ENCODE measurements at places on chromosomes 3 and 15. TPM values are rescaled to one million over a fixed set of nuclear protein-coding genes. Genes with fewer than 3 reads are reported as not detected.

- peak overlapping the region; percentile 89 for H3K4me3 ChIP-seq
- peaks cover 6% of the 10 kb centered on the region for H3K27me3 ChIP-seq
- H3K4me1 ChIP-seq = peaks cover 58% of the 10 kb centered on the region
- peak overlapping the region; percentile 76 for H3K27ac ChIP-seq
Measured at GRCh38 chr15:39784125-39784524, 1.5 kb upstream of the FSIP1 start.

- no peak overlapping the region for H3K4me3 ChIP-seq
- no peak for DNase-seq
- 0 out of 2 replicates have a peak, but pooled peaks cover 5% of the 10 kb centered on the region for H3K36me3 ChIP-seq
- H3K27ac ChIP-seq = peak overlapping the region; percentile 60
- H3K27me3 ChIP-seq = peaks cover 4% of the 10 kb centered on the region
Measured at GRCh38 chr3:129311054-129311902, 32.6 kb downstream of the HMCES start.

DNA sequence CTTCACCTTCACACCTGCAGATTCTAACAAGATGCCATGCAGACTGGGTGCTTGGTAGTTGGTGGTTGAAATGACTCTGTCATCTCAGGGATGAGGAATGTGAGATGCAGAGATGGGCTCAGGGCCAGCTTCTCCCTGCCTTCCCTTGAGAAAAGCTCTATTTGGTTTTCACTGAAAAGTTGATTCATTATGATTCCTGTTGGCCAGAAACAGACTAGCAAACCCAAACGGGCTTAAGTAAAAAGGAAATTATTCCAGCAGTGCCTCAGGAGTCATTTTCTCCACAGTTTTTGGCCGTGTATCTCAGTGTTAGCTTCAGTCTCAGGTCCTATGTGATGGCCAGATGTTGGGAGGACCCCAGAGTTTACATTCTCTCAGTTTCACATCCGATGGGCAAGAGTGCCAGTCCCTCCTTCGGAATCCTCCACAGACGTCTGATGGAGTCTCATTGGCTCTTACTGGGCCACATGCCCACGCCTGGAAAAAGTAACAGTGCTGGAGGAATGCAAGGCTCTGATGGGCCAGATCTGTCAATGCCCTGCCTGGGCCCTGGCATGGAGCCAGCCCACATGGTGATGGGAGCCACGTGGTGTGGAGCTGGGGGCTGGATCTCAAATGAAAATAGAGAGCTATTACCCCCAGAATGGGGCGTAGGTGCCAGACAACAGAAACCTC is 22.3 kb upstream of the SACM1L start:
- H3K36me3 ChIP-seq = peaks cover 25% of the 10 kb centered on the region
- peak; percentile 66 for DNase-seq
- H3K4me1 ChIP-seq = peaks cover 61% of the 10 kb centered on the region
- peak overlapping the region; percentile 92 for H3K27ac ChIP-seq
- H3K27me3 ChIP-seq = peaks cover 2% of the 10 kb centered on the region

GRCh38 chr15:35560870-35561269 is 14.9 kb upstream of the DPH6 start:
- H3K4me1 ChIP-seq = peaks cover 28% of the 10 kb centered on the region
- no peak overlapping the region for H3K4me3 ChIP-seq
- DNase-seq = no peak
- no peaks in the 10 kb centered on the region for H3K36me3 ChIP-seq
- no peak overlapping the region for H3K27ac ChIP-seq

DNA sequence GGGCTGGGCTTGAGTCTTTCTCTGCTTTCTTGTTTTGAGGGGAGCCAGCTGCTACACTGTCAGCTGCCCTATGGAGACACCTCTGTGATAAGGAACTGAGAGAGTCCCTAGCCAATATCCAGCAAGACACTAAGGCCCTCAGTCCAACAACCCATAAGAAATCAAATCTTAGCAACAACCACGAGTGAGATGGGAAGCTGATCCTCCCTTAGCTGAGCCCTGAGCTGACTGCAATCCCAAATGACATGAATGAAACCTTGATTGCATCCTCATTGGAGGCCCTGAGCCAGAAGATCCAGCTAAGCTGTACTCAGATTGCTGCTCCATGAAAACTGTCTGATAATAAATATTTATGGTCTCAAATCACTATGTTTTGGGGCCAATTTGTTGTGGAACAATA is 302.1 kb upstream of the MME start:
- H3K4me3 ChIP-seq = no peak overlapping the region
- H3K27me3 ChIP-seq = peaks cover 4% of the 10 kb centered on the region
- H3K27ac ChIP-seq = no peak overlapping the region
- no peaks in the 10 kb centered on the region for H3K36me3 ChIP-seq
- peaks cover 6% of the 10 kb centered on the region for H3K4me1 ChIP-seq
- no peak for DNase-seq

GRCh38 chr15:64690008-64690407 is 85.4 kb downstream of the RBPMS2 start:
- DNase-seq = no peak
- peak overlapping the region; percentile 2 for H3K27ac ChIP-seq
- peaks cover 4% of the 10 kb centered on the region for H3K27me3 ChIP-seq
- peaks cover 16% of the 10 kb centered on the region for H3K36me3 ChIP-seq

DNA sequence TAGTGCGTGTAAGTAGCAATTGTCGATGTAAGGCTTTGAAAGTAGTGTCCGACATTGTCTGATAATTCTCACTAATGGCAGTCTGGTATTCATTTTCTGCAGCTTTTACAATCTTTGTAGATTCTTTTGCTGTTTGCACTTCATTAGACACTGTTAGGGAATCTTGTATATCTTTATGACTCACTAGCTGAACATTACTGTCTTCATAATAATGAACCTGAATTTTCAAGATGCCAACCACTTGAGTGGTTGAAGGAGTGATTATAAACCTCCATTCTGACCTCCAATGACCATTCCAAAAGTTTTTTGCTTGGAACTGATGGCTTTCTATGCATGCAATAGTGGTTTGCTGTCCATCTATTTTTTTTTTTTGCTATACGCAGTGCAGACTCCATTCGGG is 76.4 kb upstream of the MFGE8 start:
- DNase-seq = peak; percentile 95
- H3K27ac ChIP-seq = peak overlapping the region; percentile 90
- peaks cover 74% of the 10 kb centered on the region for H3K4me1 ChIP-seq
- H3K27me3 ChIP-seq = no peaks in the 10 kb centered on the region

DNA sequence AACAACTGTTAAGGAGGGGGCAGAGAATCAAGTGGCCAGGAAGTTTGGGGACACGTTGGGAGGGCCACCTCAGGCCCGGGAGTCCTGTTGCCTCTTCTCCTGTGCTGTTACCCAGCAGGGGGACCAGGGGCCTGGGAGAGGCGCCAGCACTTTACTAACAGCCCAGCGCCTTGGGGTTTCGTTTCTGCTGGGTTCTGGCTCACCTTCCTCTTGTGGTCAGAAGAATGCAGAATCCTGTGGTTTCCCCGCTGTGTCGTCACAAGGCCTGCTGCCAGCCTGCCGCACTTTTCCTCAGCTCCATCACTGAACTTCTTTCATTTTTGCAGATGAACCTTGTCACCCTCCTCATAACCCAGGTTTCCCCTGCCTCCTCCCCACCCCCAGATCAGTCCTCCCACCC is 67.7 kb downstream of the SLC30A4 start:
- peak overlapping the region; percentile 76 for H3K4me3 ChIP-seq
- peaks cover 6% of the 10 kb centered on the region for H3K27me3 ChIP-seq
- H3K36me3 ChIP-seq = peaks cover 9% of the 10 kb centered on the region
- peak overlapping the region; percentile 97 for H3K27ac ChIP-seq

RAB6B gene
- 2.2 TPM for total RNA-seq

RASL12 gene
- not detected for total RNA-seq

TTLL13 gene
- total RNA-seq = not detected

GRCh38 chr15:82312586-82313349 is 36.5 kb downstream of the GOLGA6L10 start:
- no peak overlapping the region for H3K4me3 ChIP-seq
- peaks cover 8% of the 10 kb centered on the region for H3K36me3 ChIP-seq
- no peak overlapping the region for H3K27ac ChIP-seq
- peaks cover 12% of the 10 kb centered on the region for H3K4me1 ChIP-seq
- peaks cover 28% of the 10 kb centered on the region for H3K27me3 ChIP-seq
- DNase-seq = no peak

- H3K4me1 ChIP-seq = no peaks in the 10 kb centered on the region
- H3K27ac ChIP-seq = no peak overlapping the region
- H3K4me3 ChIP-seq = no peak overlapping the region
- no peaks in the 10 kb centered on the region for H3K36me3 ChIP-seq
Measured at GRCh38 chr15:77719450-77719849, 86.7 kb upstream of the LINGO1 start.

CAPN3 gene
- total RNA-seq = 1.8 TPM

DHX30 gene
- 51.7 TPM for total RNA-seq

- H3K36me3 ChIP-seq = peaks cover 14% of the 10 kb centered on the region
- H3K27me3 ChIP-seq = no peaks in the 10 kb centered on the region
- peaks cover 89% of the 10 kb centered on the region for H3K4me1 ChIP-seq
- H3K27ac ChIP-seq = peak overlapping the region; percentile 97
- DNase-seq = peak; percentile 35
Measured at GRCh38 chr3:45642731-45643152, 46.5 kb upstream of the SACM1L start.

DNA sequence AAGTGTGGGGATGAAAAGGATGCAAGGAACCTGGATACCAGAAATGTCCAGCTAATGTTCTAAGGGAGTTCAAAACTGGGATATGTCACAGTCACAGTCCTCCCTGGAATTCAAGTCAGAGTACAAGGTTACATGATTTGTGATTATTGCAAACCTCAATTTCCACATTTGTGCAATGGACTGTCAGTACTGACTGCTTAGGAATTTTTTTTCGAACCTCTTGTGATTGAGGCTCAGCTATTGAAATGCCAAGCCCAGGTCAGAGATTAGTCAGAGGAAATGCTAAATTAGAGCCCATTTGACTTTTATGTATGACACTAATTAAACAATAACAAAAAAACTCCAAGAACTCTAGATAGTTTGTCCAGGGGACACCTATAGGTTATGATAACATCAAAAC is 210.2 kb downstream of the THSD4 start:
- no peaks in the 10 kb centered on the region for H3K27me3 ChIP-seq
- peak overlapping the region; percentile 75 for H3K27ac ChIP-seq
- DNase-seq = peak; percentile 60

DNA sequence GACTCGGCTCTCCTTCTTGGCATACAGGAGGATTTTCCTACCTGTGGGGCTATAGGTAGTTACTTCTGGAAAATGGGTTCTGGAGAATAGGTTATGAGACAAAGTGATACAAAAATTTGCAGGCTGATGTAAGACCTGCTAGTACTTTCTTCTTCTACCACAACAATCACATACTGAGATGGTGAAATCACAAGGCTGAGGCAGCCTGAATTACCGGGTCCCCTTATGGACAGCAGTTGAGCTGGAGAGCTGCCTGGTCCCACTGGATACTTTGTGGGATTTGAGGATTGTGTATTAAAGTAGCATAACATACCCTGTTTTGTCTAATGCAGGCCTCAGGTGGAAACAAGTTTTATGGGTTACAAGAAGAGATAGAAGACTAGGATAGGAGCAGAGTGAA is 86.5 kb upstream of the FAM98B start:
- H3K36me3 ChIP-seq = no peaks in the 10 kb centered on the region
- peaks cover 6% of the 10 kb centered on the region for H3K4me1 ChIP-seq
- peaks cover 3% of the 10 kb centered on the region for H3K27me3 ChIP-seq
- H3K27ac ChIP-seq = no peak overlapping the region
- no peak overlapping the region for H3K4me3 ChIP-seq
- no peak for DNase-seq

DNA sequence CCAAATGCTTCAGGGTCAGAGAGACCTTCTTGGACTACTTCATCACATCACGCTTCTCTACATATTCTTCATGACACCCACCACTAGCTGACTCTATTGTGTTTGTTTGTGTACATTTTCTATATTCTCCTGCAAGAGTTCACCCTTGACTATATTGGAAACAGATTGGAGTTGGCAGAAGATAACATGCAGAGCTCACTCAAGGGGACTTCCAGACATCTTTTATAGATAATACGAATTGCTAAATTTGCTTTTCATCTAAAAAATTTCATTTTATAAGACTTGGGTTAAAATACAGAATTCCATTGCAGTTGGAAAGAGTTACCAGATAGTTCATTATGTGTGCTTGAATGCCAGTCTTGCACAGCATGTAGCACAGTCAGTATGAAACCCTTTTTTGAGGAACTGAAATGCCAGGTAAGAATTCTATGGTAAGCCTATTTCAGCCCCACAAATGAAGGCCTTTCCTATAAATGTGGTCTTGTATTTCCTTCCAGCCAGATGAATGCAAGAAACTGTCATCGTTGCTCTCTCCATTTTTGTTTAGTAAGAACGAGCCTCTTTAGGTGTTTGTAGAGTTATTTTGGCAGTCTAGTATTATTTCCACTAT is 177.6 kb downstream of the GHSR start:
- peaks cover 39% of the 10 kb centered on the region for H3K36me3 ChIP-seq
- H3K4me3 ChIP-seq = no peak overlapping the region
- H3K27ac ChIP-seq = no peak overlapping the region
- H3K4me1 ChIP-seq = peaks cover 29% of the 10 kb centered on the region
- DNase-seq = no peak

SMCO1 gene
- not detected for total RNA-seq

GRCh38 chr3:170585008-170585936 is 603 bp downstream of the SLC7A14 start:
- peaks cover 11% of the 10 kb centered on the region for H3K4me1 ChIP-seq
- peak overlapping the region; percentile 63 for H3K4me3 ChIP-seq
- peaks cover 23% of the 10 kb centered on the region for H3K27me3 ChIP-seq
- H3K36me3 ChIP-seq = no peaks in the 10 kb centered on the region

DNA sequence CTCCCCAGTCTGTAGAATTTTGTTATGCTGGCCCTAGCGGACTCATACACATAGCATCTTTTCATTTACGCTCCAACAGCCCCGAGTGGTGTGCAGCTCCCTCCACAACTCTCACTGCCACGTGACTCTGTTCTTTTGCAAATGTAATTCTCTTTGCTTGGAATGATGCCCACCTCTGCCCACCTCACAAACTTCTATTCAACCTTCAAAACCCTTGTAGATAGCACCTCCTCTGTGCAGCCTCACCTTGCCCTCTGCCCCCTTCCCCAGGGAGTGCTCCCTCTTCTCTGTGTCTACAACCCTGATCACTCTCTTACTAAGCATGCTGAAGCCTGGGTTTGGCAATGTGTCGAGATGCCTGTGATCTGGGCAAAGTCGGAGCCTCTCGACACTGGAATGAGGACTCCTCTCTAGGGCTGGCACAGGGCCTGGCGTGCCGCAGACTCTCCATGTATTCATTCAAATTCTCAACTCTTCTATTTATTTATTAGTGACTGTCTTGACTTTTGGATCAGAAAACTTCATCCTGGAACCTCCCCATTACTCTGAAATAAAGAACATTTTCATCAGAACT is 73.5 kb downstream of the MGLL start:
- DNase-seq = no peak
- peak overlapping the region; percentile 91 for H3K27ac ChIP-seq
- H3K27me3 ChIP-seq = no peaks in the 10 kb centered on the region

DNA sequence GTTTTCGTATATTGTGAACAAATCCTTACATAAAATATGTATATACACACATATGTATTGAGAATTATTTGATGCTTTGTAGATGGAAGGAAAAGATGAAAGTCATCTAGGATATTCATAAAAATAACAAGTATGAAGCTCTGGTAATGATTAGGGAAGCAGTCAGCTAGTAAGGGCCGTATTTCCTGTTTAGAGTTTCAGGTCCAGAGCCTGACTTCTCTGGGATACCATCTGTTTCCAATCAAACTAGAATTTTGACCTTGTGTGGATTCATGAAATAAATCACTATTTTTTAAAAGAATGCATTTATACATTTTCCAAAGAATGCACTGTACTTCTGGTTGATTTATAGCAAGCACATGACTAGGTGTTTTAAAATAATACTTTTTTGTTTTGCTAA is 156.1 kb upstream of the CGNL1 start:
- peaks cover 73% of the 10 kb centered on the region for H3K4me1 ChIP-seq
- H3K27me3 ChIP-seq = no peaks in the 10 kb centered on the region
- H3K27ac ChIP-seq = peak overlapping the region; percentile 90
- H3K36me3 ChIP-seq = no peaks in the 10 kb centered on the region
- DNase-seq = peak; percentile 74

RARRES1 gene
- total RNA-seq = 0.25 TPM

EPHA3 gene
- 0.05 TPM for total RNA-seq

Measured in HFFc6 (cell line).